ENCODE measurements at places on chromosomes 7 and 10.

DNA sequence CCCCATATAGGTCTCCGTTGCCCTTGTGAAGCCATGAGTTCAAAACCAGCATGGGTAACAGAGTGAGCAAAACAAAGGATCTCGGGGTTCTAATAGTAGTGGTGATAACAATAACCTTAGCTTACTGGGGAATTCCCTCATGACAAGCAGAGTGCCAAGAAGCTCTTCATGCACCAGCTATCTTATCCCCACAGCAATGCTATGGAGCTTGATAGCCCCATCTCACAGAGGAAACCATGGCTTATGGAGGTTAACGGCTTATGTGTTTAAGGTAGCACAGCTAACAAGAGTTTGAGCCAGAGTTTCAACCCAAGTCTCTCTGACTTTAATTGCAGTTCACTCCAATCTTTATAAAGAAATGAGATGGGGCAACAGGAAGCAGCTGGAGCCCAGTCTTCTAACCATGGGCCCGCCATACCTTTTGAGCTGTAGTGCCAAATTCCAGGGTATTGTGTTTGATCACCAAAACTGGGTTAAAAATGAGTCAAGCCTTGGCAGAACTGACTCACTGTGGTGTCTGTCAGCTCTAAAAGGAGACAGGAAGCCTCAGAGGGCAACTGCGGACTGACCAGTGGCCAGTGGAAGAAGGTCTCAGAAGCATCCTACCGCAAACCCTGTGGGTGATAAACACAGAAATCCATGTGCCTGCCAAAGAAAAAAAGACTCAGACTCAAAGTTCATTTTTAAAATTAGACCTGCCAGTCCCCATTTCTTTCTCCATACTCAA lies 16.5 kb upstream of the PLAU start:
- peak; percentile 91 for DNase-seq

- DNase-seq: no peak
These were observed 12.2 kb downstream of the HNRNPA2B1 start for GRCh38 chr7:26188206-26188956.

GRCh38 chr10:112985690-112986543 lies 35.9 kb downstream of the TCF7L2 start:
- peak; percentile 34 for DNase-seq

DNA sequence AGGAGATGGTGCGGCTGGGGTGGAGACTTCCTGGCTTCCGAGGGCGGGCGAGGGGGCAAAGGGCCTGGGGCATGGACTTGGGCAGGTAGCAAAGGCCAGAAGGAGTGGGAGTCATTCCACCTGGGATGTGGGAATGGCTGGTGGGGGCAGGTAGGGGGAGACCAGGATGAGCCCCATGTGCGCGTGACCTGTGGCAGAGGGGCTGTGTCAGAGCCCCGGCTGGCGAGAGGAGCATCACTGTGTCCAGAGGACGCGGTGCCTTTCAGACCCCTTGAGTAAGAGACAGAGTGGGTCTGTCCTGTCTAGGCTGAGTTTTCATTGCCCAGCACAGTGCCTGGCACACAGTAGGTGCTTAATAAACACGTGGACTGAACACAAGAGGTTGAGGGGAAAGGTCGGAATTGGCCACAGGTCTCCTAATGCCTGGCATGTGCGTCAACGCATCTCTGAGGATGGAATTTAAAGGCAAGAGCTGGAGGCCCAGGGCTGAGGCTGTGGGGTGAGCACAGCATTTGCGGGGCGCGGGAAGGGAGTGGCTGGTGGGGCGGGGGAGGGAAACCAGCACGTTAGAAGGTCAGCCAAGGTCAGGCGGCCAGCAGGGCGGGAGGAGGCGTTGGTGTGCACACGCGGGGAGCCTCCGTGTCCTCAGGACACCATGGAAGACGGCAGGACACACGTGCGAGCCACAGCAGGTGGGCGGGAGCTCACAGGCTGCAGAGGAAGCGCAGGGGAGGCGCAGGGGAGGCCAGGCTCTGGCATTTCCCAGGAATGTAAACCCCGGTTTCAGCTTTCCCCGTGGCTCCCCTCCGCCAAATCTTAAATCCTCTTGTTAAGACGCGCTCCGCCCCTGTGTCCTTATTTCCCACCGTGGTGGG lies 51.8 kb downstream of the CUX1 start:
- no peak for DNase-seq

DNA sequence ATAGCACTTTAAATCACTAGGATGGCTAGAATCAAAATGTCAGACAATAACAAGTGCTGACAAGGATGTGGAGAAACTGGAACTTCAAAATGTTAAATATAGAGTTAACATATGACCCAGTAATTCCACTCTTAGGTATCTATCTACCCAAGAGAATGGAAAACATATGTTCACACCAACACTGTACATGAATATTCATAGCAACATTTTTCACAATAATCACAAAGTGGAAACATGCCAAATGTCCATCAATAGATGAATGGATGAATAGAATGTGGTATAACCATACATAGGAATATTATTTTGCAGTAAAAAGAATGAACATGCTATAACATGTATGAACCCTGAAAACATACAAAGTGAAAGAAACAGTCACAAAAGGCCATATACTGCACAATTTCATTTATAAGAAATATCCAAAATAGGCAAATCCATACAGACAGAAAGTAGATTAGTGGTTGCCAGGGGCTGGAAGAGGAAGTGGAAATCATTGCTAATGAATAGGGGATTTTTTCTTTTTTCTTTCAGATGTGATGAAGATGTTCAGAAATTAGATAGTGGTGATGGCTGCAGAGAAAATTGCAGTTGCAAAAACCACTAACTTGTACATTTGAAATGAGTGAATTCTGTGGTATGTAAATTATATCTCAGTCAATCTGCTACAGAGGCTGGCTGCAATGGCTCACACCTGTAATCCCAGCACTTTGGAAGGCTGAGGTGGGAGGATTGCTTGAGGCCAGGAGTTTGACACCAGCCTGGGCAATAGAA lies 93.0 kb downstream of the CPVL start:
- DNase-seq: no peak

DNA sequence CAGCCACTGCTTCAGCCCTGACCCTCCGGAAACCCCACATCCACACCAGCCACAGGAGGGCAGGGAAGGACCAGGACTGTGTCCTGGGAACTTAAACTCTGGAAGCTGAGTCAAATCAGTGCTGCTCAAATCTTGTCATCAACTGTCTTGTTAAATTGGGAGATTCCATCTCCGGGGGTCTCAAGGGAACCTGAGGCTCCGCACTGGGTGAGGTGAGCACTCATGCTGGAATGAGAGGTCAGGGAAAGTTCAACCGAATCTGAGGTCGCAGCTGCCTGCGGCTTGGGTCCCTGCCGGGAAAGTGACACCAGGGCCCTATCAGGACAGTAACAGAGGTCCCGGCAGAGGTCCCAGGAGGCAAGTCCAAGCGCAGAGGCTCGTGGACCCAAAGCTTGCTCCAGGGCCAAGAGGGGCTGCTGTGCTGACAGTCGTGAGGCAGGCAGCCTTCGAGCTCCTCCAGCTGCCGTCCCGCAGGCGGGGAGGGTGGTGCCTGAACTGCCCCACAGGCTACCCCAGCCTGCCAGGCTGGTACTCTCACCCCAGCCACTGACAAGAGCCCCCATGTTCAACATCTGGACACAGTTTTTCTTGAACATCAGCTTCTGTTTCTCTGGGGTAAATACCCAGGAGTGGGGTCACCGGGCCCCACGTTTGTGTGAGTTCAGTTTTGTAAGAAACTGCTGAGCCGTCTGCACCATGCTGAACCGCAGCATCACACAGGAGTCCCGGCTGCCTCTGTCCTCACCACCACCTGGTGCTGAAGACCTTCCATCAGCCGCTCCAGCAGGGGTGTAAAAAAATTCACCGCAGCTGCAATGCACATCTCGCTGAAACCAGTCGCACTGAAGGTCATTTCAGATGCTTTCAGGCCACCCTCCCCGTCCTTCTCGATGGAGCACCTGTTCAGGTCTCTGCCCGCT lies 101.0 kb downstream of the DIP2C start:
- DNase-seq: no peak

DNA sequence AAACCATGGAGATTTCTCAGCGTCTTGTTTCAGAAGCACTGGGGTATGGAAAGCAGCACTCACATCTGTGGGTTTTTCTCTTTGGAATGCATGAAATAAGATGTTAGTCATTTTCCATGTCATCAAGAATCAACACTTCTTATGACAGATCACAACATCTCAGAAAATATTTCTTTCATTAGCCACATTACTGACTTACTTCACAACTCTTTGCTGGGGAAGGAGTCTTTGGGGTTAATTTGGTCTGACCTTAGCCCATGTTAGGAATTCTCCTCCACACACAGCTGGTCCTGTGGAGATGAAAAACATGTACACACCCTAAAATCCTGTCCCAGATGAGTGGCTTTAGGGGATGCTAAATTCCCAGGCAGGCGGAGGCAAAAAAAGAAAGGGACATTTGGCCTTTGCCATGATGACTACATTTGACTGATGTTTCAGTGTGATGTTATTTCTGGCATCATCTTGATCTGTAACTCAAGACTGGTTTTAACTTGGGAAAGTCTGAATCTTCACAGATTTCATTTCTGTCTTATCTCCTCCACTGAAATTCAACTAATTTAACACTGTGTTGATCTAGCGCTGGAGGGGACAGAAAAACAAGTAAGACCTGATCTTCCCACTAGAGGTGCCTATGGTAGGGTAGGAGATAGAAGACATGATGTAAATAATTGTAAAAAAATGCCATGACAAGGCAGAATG lies 363.2 kb downstream of the PRPF18 start:
- DNase-seq: peak; percentile 86

GRCh38 chr10:65845916-65846315 lies 1079.9 kb upstream of the LRRTM3 start:
- DNase-seq: no peak

GRCh38 chr7:157952050-157952667 lies 615.4 kb downstream of the DNAJB6 start:
- no peak for DNase-seq

DNA sequence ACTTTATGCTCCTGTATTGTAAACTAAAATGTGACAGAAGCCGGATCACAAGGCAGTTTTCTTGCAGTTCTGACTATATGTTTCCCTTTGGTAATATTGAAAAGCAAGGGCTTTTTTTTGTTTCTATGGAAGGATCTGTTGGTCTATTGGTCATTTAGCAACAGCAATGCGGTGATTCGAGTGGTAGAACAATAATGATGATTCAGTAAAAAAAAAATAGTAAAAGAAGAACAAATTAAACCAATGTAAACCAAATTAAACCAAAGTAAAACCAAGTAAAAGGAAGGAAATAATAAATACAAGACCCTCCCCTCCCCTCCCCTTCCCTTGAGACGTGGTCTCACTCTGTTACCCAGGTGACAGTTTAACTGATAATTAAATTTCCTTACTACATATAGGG lies 17.8 kb upstream of the CCNY start:
- no peak for DNase-seq

DNA sequence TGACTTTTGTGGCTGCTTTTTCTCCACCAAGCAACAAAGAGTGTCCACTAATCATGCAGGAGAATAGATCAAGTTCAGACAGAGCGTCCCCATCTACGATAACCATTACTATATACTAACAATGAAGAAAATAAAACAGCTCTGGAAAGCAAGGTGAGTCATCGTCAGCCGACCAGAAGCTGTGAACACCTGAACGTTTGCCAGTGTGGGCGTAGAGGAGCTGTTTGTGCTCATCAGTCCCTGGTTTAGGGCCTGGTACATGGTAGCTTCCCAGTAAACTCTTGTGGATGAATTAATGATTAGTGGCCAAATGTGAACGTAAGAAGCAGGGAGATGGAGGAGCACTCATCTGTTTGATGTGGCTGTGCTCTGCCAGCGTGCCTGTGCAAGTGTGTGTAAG lies 180.7 kb downstream of the EVX1 start:
- DNase-seq: no peak

GRCh38 chr7:116232350-116232749 lies 22.0 kb downstream of the TES start:
- DNase-seq: peak; percentile 65

- DNase-seq: no peak
These were observed 48.0 kb upstream of the NCF1 start for GRCh38 chr7:74725840-74726239.

GRCh38 chr10:35335133-35336083 lies 901 bp upstream of the CCNY start:
- no peak for DNase-seq

DNA sequence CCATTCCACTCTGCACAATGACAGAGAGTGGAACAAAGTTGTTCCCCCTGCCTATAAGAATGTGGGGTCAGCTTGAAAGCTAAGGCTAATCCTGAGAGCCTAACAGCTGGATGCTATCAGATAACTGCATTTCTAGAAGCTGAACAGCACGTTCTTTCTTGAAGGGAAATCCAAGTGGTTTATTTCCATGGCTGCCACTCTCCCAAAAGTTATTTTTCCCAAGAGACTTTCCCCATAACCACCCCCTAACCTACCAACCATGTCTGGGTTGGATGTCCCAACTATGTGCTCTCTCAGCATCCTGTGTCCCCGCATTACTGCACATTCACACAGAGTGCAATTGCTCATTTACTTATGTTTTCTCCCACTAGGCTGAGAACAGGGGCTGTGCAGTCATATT lies 140.7 kb upstream of the ANKRD1 start:
- DNase-seq: no peak

- no peak for DNase-seq
These were observed 15.3 kb downstream of the CCM2 start for GRCh38 chr7:45015313-45015712.

- no peak for DNase-seq
These were observed 791.7 kb upstream of the PHF14 start for GRCh38 chr7:10181996-10182395.

GRCh38 chr10:77162697-77163096 lies 474.9 kb downstream of the KCNMA1 start:
- peak; percentile 72 for DNase-seq

- DNase-seq: no peak
These were observed 332.5 kb downstream of the ELMO1 start for GRCh38 chr7:37116093-37116701.

- no peak for DNase-seq
These were observed 66.3 kb downstream of the SND1 start for GRCh38 chr7:127718340-127718679.

GRCh38 chr10:34786464-34786863 lies 28.6 kb downstream of the PARD3 start:
- DNase-seq: peak; percentile 85

DNA sequence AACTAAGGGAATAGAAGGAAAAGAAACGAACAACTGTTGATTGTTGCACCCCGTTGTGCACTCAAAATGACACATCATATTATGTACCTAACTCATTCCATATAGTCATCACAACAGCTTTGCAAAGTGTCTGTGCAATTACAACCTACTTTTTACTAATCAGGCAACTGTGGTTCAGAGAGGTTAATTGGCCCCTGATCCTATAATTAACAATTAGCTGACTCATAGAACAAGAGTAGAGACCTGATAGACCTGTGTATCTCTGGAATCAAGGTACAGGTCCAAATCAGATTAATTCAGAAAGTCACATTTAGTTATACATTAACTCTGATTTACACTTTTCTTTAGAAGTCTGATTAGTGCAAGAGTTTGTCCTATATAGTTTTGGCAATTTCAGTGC lies 122.5 kb upstream of the CDK13 start:
- no peak for DNase-seq

- DNase-seq: peak; percentile 38
These were observed 40.5 kb downstream of the PRSS2 start for GRCh38 chr7:142811154-142811737.

- DNase-seq: no peak
These were observed 31.5 kb downstream of the MKRN1 start for GRCh38 chr7:140447841-140448240.

- no peak for DNase-seq
These were observed 194.6 kb downstream of the COBL start for GRCh38 chr7:51121931-51122425.

GRCh38 chr7:123198111-123198510 lies 1.7 kb downstream of the SLC13A1 start:
- DNase-seq: no peak

- DNase-seq: no peak
These were observed 93.5 kb downstream of the AUTS2 start for GRCh38 chr7:69691734-69692133.

GRCh38 chr7:5500777-5501350 lies 77.2 kb upstream of the TNRC18 start:
- DNase-seq: no peak
